ENCODE measurements at places on chromosomes 4 and X.

DNA sequence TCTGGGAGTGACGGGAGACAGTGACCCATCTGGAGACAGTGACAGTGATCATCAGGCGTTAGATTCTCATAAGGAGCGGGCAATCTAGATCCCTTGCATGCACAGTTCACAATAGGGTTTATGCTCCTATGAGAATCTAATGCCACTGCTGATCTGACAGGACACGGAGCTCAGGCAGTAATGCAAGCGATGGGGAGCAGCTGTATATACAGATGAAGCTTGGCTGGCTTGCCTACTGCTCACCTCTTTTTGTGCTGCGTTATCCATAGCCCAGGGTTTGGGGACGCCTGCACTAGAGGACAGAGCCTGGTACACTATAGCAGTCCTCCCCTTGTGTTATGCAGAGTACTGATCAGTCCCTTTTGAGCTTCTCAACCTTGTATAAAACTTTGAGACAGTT, 23.5 kb downstream of the NFKB1 start:
- no peak for DNase-seq

GRCh38 chr4:84611531-84611930, 28.6 kb downstream of the CDS1 start:
- no peak for DNase-seq

GRCh38 chrX:55624403-55624802, 1.2 kb downstream of the FOXR2 start:
- no peak for DNase-seq

GRCh38 chr4:144342949-144343760, 202.6 kb upstream of the GYPA start:
- DNase-seq: no peak

DNA sequence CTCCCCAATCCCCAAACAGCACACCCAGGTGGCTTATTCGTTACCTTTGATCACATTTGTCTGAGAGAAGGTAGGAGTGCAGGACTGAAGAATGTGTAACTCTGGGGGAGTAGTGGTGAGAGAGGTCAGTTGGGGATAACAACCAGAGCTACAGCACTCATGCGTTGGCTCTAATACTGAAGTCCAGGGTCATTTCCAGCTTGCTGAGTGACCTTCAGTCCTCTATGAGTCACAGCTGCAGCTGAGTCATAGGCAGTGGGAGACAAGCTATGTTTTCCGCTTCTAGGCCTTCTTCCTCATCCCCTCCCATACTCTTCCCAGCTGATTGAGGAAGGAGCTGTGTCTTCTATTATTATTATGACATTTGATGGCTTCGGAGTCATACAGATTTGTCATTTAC, 31.6 kb upstream of the CT47C1 start:
- DNase-seq: peak; percentile 79

DNA sequence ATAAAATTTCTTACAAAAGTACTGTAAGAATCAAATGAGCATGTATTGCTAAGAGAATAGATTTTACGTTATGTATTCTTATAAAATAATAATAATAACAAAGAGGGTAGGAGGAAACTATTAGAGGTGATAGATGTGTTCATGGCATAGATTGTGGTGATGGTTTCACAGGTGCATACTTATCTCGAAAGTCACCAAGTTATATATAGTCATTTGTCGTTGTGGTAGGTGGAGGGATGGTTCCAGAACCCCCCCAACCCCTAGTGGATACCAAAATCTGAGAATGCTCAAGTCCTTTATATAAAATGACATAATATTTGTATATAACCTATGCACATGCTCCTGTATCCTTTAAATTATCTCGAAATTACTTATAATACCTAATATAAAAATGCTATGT, 36.7 kb upstream of the H2AZ1 start:
- no peak for DNase-seq

DNA sequence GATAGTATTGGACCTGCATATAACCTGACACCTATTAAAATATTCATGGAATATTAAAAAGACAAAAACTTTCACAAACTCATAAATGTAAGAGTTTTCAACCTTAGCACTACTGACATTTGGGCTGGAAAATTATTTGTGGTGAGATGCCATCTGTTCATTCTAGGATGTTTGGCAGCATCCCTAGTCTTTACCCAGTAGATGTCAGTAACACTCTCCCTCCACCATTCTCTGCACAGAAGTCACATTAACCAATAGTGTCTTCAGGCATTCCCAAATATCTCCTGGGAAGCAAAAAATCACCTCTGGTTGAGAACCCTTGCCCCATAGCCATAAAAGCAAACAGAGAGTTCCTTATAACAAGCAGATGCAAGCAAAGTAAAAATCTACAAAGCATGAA, 41.4 kb upstream of the NDST4 start:
- no peak for DNase-seq

DNA sequence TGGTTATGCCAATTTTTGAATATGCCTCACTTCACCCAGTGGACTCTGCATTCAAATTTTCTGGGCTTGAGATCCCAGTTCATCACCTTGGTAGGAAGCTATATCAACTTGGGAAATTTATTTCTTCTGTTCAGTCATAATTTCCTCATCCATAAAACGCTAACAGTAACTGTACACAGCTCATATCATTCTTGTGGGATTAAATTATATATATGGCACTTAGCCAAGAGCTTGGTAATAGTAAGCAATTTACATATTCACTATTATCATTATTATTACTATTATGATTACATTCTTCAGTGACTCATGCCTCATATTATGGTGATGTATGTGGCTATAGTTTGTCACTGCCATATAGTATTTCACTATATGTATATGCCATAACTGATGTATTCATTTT, 177.6 kb downstream of the CPE start:
- DNase-seq: no peak

- DNase-seq: no peak
Measured at GRCh38 chr4:18844726-18845125, 823.2 kb upstream of the LCORL start.

GRCh38 chr4:82232891-82233290, 140.9 kb downstream of the HNRNPD start:
- DNase-seq: no peak
